C1 segment of cervical spinal cord (tissue), 14 donors: ENCODE measurements at places on chromosomes 6 and 20.

DNA sequence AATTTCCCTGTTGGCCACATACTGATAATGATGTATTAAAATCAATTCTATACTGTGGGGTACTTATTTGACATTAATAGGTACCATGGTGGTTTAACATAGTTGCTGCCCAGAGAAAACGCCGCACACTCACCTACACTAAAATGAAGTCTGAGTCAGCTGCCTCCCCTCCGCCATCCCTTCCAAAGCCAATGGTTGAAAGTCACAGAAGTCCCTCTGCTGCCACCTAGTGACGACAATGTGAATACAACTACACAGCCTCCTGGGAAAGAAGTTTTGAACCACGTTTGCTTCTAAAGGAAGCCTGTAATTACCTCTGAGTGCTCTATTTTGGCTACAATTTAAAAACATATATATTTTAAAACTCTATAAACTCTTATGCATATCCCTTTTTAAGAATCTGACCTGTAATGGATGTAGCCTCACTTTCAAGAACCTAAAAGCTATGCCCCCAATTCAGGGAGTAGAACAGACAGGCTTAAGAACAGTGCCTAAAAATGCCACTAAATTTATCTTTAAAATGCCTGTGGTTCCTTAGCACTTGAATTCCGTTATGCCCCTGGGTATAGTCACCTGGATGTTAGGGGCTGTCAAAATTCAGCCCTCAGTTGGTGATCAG is 20.6 kb upstream of the ECI2 start:
- no peak for DNase-seq

DNA sequence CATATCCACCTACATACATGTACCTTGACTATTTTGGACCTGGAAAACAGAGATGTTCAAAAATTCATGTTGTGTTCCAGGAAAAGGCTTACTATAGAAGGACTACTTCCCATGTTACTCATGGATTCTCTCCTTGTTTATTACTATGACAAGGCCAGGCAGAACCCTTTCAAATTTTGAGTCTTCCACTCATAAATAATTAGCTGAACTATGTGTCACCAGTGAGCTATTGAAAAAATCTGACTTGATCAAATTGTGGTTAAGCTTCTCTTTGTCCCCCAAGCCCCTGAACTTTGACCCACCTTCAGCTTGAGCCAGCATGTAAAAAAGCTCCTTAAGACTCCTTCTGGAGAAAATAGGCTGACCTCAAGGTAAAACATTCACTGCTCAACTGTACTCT is 1142.8 kb upstream of the EYS start:
- no peak for DNase-seq

DNA sequence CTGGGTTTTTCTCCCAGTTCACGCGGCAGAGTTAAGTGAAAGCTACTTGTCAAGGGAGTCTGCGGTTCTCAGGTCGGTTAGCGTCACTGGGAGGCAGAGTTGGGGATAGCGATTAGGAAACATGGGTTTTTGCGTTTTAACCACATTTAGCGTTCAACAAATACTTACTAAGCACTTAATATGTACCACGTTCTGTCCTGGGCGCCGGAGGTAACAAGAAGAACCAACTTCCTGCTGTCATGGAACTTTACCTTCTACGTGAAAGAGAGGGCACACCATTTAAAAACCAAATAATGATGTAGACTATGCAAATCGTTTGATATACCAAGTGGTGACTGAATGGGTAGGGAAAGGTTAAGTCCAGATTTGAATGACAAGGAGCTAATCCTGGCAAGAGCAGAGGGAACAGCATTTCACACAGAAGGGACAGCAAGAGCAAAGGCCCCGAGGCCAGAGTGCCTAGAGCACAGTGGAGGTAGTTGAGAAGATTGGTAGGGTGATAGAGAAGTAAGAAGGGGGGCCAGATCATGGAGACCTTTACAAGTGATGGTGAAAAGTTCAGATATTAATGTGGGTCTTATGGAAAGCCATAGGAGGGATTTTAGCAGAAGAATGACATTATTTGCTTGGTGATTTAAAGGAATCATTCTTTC is 744 bp downstream of the RIOK1 start:
- DNase-seq: no peak

DNA sequence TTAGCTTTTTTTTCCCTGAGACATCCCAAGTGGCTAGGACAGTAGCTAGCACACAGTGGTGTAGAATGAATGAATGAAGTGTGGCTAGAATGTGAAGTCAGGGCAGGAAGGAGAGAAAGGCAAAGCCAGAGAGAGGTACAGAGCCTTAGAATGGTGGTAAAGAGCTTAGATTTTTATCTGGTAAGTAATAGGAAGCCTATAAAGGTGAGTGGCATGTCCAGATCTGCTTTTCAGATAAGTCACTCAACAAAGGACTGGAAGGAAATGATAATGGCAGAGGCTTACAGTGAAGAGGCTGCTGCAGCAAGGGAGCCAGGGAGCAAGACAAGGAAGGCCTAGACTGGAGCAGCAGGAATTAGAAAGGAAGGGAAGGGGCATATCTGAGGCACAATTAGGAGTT is 96.0 kb upstream of the PRDM1 start:
- DNase-seq: no peak

GRCh38 chr6:83867527-83868161 is 8.2 kb downstream of the CYB5R4 start:
- no peak for DNase-seq
